Airway epithelial cell (primary cell): ENCODE measurements at places on chromosomes 11 and 22. TPM values are rescaled to one million over a fixed set of nuclear protein-coding genes. Genes with fewer than 3 reads are reported as not detected.

CATSPERZ gene
- 0.63 TPM in 1 of 2 replicates, not detected in the other for total RNA-seq

CRYAB gene
- total RNA-seq: 4.2 and 16.6 TPM in 2 replicates

HYLS1 gene
- total RNA-seq: 3.9 and 7.2 TPM in 2 replicates

RAG2 gene
- not detected in 2 replicates for total RNA-seq

ZDHHC5 gene
- total RNA-seq: 35.3 and 50.7 TPM in 2 replicates

HIKESHI gene
- 38.4 and 48.9 TPM in 2 replicates for total RNA-seq

TRIM22 gene
- total RNA-seq: 11.9 and 14.9 TPM in 2 replicates

GLYAT gene
- not detected in 2 replicates for total RNA-seq

BRSK2 gene
- total RNA-seq: 0.14 and 0.28 TPM in 2 replicates

UBE2L6 gene
- 4.6 and 4.9 TPM in 2 replicates for total RNA-seq
